H1 (cell line): ENCODE measurements at places on chromosomes 3 and 15. TPM values are rescaled to one million over a fixed set of nuclear protein-coding genes. Genes with fewer than 3 reads are reported as not detected.

Gene CCDC9B
- total RNA-seq, result 0.33 and 0.78 TPM in 2 replicates

Gene CELSR3
- total RNA-seq, result 26.7 and 29.5 TPM in 2 replicates

- DNase-seq, result no peak
Observed at GRCh38 chr3:134473868-134474546, 11.8 kb downstream of the ANAPC13 start.

DNA sequence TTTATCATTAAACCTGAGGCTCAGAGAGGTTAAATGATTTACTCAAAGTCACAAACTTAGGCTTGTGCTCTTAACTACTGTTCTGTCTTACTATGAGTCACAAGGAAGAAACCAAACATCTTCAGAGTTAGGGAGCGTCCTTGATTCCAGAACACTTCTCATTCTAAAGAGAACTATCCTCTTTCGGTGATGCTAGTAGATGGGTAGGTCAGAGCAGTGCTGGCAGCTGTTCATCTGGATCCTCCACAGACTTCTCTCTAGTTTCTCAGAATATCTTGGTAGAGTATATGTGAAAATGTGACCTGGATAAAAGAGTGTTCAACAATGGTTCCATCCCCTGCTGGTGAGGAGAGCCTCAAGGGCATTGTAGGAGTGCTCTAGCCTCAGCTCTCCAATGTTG is 3.3 kb downstream of the ARL6IP5 start:
- DNase-seq, result no peak

DNA sequence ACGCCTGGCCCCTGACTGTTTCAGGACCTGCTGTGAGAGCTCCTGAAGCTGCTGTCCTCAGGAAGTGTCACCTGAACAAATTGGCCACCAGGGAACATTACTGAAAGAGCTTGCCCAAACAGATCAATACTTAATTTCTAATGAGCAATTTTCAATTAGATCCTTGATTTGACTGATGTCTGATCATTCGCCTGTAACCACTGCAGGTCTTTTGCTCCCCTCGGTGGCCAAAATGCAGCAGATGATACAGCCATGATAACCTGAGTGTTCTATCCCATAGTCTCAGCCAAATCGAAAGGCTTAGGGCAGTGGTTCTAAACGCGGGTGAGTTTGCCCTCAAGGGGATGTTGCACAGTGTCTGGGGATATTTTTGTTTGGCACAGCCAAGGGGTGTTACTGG is 57.6 kb upstream of the MEX3B start:
- no peak for DNase-seq

DNA sequence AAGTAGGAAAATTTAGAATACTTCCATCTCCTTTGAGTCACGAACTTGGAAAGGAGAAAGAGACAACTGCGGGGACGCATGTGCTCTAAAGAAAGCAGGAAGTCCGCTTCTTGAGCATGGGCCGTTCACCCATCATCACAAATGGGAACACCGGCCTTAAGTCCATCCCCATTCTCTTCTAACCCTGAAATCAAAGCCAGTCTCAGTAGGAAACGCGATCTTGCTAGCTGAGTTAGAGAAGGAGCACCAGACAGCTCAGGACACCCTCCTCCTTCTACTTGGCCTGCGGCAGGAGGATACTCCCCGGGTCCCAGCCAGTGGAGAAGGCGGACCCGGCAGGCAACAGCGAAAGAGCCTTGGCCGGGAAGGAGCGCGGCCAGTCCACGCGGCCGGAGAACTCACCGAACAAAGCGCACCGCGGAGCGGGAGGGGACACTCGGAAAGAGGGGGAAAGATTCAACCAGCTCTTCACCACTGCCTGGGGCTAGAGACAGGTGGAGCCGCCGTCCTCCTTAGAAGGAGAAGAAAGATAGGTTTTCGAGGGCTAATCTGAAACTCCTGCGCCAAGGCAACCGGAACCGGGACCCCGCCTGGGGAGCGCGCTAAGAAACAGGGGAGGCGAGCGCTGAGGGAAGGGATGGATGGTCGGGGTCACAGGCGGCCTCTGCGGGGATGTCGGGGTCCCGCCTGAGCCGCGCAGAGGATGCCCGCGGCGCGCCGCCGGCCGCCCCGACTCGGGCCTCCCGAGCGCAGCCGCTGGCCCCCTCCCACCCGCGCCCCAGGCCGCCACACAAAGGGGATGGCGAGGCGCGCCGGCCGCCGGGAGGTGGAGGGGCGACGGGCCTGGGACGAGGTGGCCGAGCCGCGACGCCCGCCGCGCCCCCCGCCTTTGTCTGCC is 818 bp downstream of the SLC4A7 start:
- no peak for DNase-seq

DNA sequence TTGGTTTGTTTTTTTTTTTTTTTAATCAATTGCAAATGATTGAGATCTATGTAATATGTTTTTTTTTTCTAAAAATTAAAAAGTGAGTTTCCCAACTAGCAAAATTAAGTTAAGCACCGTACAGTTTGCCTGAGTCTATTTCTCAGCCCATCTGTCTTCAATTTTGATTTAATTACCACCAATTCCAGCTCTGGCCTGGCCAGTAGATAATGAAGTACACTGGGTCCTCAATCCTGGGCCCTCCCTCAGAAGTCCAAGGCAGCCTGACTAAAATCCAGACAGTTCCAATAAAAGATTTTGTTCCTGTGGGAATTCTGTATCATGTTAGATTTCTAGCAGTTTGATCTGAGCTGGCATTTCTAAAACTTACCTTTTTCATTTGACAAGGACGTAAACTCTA is 887.2 kb downstream of the NAALADL2 start:
- DNase-seq, result no peak

DNA sequence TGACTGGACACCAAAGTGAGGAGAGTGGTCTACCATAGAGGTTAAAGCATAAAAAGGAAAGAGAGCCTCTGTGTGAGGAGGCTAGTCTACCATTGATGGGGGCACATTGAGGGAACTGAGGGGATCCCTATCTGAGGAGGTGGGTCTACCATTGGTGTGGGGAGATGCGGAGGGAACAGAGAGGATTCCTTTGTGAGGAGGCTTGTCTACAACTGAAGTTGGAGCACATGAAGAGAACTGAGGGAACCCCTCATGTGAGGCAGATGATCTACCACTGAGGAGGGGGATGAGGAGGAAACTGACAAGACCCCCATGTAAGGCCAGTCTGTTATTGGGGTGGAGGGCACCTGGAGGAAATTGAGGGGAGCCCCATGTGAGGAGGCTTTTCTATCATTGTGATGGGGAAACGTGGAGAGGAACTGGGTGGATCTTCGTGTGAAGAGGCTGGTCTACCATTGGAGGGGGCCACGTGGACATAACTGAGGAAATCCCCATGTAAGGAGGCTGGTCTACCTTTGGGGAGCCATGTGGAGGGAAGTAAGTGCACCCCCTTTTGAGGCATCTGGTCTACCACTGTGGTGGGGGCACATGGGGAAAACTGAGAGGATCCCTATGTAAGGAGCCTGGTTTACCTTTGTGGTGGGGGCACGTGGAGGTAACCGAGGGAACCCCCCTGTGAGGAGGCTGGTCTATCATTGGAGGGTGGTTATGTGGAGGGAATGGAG is 160.1 kb downstream of the FBLN2 start:
- DNase-seq, result no peak

DNA sequence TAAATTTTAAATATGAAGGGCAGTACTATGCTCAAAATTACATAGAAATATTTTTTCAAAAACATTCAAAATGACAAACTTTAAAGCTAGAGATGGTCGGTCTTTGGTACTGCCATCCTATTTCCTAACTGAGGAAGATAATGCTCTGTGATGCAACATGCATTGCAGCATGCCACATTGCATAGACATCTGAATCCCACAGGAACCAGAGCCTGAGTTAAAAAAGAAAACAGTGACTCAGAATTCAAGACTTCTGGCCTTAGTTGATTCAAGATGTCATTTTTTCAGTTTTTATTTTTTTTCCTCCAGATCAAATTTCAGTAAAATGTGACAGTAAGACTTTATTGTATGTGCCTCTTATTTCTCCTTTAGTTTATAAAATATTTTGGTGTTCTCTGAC is 33.1 kb downstream of the TP63 start:
- DNase-seq, result no peak

DNA sequence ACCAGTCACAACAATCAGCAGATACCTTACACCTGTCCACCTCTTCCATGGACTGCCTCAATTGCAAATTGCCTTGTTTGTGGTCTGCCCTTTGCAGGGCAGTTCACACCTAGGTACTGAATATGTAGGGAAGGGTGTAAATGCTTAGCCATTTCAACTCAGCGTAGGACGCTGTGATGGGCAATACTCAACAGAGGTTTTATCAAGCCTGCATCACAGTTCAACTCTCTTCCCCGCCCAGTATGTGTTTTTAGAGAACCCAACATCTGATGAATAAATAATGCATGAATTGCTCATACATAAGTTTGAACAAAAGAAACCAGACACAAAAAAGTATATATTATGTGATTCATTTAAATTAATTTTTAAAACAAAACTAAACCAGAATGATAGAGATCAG is 124.4 kb downstream of the P2RY1 start:
- no peak for DNase-seq

Gene WDR48
- 47.8 and 54.1 TPM in 2 replicates for total RNA-seq

Gene IL5RA
- not detected in 2 replicates for total RNA-seq

DNA sequence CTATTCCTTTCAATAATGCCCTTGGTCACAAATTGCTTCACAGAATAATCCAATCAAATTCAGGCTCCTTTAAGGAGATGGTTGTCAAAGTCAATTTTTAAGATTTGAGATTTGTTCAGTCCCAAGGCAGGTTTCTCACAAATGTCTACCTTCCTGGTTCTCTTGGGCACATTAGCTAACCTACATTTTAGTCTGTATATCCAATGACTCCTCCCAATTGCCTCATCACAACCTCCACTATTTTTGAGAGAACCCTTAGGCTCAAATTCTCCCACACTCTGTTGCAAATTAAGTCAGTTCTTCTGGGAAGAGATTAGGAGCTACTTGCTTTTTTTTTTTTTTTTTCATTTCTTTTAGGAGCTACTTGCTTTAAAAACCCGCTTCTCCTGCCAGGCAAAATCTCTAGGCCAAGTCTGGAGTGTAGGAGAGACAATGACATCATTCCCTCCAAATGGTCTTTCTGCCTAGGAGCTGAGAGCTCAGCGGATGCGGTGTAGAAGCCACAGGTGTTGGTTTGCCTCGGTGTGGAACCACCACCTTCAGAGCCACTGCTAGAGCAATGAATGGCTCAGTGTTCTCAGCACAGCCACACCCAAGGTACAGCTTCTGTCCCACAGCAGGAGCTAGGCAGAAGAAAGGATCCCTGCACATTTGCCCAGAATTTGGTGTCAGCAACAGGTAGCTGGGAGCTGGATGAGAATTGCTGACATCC is 10.0 kb upstream of the INO80 start:
- no peak for DNase-seq

- no peak for DNase-seq
Observed at GRCh38 chr3:73405853-73406252, 218.9 kb downstream of the PDZRN3 start.

GRCh38 chr3:25257026-25257425 is 171.0 kb upstream of the RARB start:
- DNase-seq, result no peak

DNA sequence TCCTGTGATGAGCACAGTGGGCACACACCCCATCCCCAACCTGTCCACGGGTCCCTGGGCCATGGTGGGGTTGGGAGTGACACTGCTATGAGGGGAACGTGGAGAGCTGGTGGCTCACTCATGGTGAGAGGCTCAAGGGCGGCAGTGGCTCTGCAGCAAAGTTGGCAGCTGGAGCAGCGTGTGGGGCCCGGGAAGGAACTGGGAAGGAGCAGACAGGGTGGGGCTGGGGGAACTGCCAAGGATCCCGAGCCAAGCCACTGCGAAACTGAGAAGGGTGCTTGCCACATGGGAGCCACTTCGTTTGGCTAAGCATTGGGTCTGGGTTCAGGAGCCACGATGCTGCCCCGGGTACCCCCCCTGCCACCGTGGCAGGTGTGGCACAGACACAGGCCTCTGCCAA is 80.1 kb downstream of the SNRK start:
- DNase-seq, result no peak

DNA sequence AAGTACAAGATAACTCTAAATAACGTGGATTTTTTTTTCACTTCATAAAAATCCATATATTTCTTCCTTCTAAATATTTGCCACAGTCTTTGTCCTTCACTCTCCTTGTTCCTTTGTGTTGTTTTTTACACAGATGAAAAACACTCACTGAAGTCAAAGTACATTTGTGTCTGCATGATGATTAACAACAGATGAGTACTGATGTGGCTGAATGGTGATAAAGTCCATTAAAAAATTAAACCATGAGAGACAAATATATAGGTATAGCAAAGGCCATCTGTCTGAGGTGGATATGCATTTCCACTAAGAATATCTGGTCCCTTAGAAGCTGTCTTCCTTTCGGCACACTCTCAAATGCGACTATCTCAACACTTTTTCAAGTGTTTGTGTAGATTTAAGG is 317.5 kb upstream of the MCTP2 start:
- DNase-seq, result no peak

GRCh38 chr3:54146506-54147239 is 24.3 kb downstream of the CACNA2D3 start:
- DNase-seq, result peak; percentile 83

Gene GLDN
- total RNA-seq, result 0.44 and 0.50 TPM in 2 replicates

Gene SNRPN
- 905 and 915 TPM in 2 replicates for total RNA-seq

Gene LRRC49
- 9.3 and 10.4 TPM in 2 replicates for total RNA-seq

Gene HIGD2B
- total RNA-seq, result not detected in 2 replicates

GRCh38 chr3:18745472-18745871 is 320.3 kb upstream of the SATB1 start:
- DNase-seq, result no peak

- no peak for DNase-seq
Observed at GRCh38 chr15:95459273-95459672, 871.2 kb upstream of the NR2F2 start.

DNA sequence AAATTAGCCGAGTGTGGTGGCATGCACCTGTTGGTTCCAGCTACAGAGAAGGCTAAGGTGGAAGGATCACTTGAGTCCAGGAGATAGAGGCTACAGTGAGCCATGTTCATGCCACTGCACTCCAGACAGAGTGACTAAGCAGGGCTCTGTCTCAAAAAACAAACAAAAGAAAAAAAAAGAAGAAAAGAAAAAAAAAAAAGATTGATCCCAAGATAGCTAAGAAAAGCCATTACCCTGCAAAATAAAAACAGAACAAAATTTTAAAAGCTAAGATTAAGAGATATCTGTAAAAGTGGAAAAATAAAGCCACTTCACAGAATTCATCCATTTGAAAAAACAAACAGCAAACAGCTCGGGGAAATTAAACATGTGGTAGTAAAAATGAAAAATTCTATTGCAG is 23.8 kb downstream of the LRRC2 start:
- no peak for DNase-seq

GRCh38 chr3:53357458-53357857 is 10.1 kb upstream of the DCP1A start:
- DNase-seq, result no peak

DNA sequence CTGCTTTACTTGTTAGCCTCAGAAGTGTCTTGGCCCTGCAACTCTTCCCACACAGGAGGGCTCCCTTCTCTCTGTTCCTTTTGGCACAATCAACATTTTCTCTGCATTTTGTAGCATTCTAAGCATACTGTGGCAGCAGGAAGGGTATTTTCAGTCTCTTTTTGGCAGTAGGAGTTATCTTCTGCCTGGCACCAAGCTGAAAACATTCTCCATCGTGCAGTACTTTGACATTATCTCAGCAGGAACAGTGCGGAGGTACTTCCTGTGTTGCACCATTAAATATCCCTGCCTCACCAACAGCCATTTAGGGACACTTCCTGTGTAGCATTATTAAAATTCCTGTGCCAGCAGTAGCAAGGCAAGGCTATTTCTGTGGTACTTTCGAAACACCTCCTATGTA is 233.2 kb upstream of the SEMA6D start:
- no peak for DNase-seq

Gene KIF15
- total RNA-seq, result 25.5 and 26.4 TPM in 2 replicates

GRCh38 chr15:35627696-35628095 is 81.7 kb upstream of the DPH6 start:
- DNase-seq, result no peak

Gene MUC4
- 1.4 and 2.0 TPM in 2 replicates for total RNA-seq
